ENCODE measurements at places on chromosomes 16 and 17.

DNA sequence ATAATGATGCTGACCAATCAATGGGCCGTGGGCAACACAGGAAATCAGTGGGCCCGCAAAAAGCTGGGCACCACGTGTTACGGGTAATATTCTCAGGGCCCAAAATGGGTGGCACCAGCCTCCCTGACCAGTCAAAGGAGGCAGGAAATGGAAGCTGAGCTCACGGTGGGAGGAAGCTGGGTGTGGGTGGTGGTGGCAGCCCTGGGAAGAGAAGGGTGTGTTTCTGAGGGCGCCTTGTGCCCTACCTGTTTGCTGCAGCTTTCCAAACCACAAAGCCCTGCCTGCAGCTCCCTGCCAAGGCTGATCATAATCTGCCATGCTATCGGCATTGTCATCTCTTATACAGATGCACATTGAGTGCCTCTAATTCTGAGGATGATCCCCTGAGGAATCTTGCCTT, 457.9 kb downstream of the SLC39A11 start:
- no peak for DNase-seq

- DNase-seq = no peak
These were observed 3.9 kb upstream of the TMEM114 start for GRCh38 chr16:8594149-8594666.

DNA sequence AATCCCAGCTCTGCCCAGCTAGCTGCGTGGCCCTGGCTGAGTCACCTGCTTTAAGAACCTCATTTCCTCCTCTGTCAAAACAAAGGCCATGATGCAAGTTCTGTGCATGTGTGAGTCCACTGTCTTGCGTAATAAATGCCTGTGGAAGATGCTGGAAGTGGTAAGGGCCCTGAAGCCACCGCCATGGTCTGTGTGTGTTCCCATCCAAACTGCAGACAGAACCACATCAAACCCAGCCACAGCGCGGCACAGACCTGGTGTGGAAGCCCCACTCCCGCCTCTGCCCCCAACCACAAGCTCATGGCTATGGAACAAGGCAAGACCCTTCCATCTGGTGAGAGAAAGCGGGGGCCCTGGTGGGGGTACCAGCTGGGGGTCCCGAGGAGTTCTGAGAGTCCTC, 26.0 kb downstream of the NECAB2 start:
- DNase-seq = no peak

DNA sequence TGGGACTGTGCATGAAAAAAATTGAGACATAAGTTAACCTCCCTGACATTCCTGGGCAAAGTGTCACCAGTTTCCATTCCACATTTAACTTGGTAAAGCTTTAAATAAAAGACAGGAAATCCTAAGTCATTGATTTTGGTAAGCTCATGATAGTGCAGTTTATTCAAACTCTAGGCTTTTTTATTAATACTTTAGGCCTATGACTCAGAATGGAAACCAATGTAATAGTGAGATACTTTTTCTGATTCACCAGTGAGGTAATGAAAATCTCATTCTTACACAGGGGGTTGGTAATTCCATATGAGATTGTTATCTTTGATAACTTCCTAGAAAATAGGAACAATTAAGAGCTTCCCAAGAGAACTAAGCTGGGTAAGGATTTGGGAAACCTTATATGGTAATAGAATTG, 91.1 kb downstream of the NLK start:
- no peak for DNase-seq

- no peak for DNase-seq
These were observed 2.0 kb downstream of the KLHL11 start for GRCh38 chr17:41863074-41863848.

DNA sequence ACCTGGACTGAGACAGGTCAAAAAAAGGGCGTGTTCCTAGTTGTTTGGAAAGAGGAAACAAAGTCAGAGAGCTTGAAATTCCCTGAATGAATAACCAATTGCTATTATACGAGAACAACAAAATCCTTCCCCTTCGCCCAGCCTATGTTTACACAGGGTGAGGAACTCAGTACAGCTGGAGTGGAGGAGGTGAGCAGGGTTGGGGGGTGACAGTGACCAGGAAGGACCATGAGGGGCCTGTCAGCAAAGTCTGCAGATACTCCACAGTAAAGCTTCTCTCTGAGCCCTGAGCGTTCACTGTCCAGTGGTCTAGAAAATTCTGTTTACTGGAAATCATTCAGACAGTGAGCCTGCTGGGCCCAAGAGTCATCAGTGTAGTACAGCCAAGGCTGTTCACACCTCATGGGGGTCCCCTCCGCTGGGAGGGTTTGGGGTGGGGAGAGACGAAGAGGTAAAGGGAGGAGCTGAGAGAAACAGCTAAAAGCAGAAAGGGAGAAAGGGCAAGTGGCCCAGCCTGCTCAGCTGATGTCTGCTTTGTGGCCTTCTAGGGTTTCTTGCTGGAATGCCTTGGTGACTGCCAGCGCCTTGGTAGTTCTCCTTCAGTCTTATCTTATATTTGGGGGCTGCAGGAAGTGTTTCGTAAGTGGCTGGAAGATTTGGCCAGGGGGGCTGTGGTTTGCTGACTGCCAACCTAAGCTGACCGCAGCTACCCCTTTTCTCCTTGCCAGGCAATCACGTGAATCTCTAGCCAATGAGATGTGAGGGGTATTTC, 5.7 kb downstream of the DUSP3 start:
- DNase-seq = no peak

DNA sequence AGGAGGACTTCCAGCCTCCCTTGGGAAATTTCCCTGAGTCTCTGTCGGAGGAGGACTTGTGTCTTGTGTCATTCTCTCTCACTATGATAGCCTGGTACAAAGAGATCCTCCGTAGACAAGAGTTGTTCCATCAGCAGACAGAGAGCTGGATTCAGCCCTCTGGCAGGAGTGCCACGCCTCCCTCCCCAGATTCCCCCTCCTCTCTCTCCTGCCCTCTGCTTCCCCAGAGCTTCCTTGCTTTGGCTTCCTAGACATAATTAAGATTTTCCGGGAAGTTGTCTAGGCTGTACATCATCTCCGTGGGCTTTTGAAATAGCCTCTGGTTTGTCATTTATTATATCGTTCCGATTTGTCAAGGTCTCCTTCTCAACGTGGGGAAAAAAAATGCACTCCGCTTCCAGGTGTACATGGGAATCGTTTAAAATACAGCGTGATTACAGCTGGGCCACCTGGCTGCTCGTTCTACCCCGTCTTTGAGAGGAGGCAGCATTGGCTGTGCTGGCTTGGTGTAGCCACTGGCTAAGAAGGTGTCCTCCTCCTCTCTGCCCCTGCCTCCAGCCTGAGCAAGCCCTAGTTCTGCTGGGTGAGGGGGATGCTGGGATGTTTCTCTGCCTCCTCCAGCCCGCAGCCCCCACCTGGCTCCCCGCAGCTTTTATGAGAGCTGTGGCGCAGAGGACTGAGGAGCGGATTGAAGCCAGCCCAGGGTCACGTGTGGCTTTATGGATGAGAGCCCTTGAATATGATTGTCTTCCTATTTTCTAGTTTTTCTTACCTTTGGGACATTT, 282.5 kb downstream of the SNX29 start:
- no peak for DNase-seq

DNA sequence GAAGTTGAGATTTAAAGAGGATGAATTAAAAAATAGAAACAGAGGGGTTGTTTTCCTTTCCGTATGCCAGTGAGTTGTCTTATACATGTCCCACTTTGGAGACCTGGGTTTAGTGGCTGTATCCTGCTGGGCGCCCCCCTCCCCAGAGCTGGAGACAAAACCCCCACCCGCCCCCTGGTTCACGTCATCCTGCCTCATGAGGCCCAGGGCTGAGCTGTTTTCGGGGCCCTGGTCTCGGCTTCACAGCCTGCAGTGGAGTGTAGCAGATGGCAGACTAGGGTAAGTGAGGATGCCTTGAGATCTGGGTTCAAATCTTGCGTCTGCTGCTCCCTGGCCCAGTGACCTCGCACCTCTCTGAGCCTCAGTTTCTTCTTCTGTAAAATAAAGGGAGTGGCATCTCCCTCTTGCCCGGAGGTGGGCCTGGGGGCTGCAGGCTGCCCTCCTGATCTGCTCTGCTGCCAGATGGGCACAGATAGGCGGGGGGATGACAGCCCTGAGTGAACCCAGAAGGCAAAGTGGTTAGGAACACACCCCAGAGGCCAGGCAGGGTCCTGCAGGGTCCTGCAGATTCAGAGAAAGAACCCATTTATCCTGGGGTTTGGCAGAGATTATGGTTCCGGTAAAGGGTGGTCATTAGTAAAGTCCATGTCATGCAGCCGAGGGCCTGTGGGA, 45.1 kb downstream of the SOCS3 start:
- DNase-seq = no peak

DNA sequence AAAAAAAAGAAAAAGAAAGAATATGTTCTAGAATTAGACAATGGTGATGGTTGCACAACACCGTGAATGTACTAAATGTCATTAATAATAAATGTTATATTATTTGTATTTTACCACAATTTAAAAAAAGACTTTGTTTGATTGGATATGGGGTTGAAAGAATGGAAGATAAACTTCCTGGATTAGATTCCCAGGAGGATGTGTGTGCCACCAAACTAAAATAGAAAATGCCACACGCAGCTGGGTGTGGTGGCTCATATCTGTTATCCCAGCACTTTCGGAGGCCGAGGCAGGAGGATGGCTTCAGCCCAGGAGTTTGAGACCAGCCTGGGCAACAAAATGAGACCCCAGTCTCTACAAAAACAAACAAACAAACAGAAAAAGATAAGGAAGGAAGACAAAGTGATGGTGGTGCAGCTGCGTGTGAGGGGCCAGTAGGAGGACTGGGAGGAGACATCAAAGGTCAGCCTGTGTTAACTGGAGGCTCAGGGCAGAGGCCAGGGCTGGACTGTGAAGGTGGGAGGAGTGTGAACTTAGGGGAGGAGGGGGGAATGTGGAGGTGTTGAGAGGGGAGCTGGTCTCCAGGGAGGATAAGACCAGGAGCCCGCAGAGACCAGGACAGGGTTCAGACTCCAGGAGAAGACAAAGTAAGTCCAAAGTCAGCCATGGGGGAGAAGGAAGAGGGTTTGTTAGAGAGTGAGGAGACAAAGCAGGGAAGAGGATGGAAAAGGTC, 4.1 kb downstream of the PECAM1 start:
- DNase-seq = no peak

DNA sequence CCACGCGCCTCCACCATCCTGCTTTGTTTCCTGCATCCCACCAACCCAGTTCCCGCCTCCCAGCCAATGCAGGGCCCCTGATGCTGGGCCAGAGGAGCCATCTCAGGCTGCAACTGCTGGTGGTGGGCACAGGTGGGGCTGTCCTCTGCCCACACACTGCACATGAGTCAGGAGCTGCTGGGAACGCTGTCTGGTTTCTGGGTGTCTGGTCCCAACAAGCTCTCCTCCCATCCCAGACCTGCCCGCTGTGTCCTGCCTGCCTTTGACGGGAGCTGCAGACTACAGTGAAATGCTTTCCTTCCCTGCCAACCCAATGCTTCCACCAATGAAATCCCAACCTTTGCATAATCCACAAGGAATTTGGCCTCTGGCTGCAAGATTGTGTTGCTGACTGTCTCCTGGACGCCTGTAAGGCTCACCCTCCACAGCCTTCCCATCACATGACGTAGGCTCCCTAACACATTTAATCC, 98.9 kb downstream of the N4BP1 start:
- no peak for DNase-seq

Data from CD8-positive, alpha-beta memory T cell (primary cell).